ENCODE measurements at places on chromosomes 6 and 20.

DNA sequence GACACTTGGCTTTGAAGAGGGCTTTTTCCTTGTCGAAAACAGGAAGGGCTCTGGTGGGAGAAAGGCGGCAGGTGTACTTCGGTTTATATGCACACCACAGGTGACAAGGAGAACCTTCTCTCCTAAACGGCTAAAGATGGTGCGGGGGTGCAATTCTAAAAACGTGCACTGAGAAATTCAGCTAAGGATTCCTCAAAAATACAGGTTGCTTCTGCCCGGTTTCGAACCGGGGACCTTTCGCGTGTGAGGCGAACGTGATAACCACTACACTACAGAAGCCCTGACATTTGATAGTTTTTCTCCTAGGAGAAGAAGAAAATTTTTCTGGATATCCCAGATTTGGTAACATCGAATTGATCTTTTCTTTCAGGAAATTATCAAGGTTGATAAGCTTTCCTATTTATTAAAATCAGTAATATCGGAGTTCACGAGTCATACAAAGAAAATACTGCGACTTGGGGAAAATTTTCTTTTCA, 32.0 kb downstream of the POM121L2 start:
- DNase-seq: peak; percentile 42

DNA sequence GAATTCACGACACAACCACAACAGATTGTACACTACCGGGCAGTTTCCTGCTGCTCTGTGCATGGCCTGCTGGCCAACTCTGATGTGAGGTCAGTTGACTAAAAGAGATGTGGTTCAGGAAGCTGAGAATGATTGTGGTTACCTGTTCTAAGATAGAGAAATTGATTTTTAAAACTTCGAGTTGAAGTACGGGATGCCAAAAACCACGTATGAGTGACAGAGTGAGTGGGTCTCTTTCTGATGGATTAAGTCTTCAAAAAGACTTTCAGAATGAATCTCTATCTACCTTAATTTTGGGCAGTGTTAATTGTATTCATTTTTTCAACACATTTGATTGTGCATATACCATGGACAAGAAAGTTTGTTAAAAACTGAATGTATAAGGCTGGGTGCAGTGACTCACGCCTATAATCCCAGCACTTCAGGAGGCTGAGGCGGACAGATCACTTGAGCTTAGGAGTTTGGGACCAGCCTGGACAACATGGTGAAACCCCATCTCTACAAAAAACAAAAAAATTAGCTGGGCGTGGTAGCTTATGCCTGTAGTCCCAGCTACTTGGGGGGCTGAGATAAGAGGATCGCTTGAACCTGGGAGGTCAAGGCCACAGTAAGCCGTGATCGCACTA, 121.2 kb downstream of the SGK1 start:
- DNase-seq: no peak

GRCh38 chr20:62560162-62560561, 82.1 kb upstream of the SLCO4A1 start:
- no peak for DNase-seq

GRCh38 chr20:36754656-36755222, 8.8 kb upstream of the NDRG3 start:
- DNase-seq: peak; percentile 55

DNA sequence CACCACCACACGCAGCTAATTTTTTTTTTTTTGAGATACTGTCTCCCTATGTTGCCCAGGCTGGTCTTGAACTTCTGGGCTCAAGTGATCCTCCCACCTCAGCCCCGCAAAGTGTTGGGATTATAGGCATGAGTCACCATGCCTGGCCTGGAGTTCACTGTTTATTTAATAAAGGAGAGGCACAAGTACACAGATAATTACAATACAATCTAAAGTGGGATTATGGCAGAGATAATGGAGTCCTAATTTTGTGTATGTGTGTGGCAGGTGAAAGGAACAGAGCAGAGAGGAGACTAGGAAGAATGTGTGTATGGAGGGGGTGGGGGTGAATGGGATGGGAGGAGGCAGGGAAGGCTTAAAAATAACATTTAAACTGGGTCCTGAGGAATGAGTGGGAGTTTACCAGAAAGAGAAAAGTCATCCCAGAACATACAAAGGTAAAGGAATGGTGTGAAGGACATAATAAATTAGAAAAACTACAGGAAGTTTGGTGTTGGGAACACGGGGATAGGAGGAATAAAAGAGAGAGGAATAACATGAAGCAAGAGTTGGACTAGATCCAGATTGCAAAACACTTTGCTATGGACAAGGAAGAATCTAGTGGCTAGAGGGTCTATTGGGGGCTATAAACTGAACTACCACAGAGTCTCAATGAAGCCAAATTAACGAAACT, 4.4 kb downstream of the NCOA5 start:
- DNase-seq: peak; percentile 11

DNA sequence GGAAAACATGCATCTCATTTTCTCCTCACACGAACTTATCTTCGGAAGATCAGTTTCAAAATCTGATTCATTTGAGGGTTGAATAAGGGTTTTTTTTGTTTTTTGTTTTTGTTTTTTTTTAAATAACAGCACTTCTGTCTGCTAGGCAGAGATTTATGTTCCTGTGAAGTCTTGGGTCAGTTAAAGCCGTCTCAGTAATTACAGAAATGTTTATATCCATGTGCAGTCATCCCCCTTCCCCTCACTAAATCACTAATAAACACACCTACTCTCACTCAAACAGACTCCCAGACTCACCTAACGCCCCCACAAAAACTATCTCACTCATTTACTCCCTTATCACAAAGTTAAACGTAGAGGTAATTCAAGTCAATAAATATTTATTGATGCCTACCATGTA, 214.2 kb upstream of the SUPT3H start:
- no peak for DNase-seq

GRCh38 chr6:11460001-11460668, 77.4 kb upstream of the TMEM170B start:
- peak; percentile 89 for DNase-seq

- DNase-seq: no peak
Observed at GRCh38 chr20:47273591-47274235, 82.8 kb downstream of the ZMYND8 start.

- no peak for DNase-seq
Observed at GRCh38 chr6:36373368-36374019, 14.0 kb downstream of the ETV7 start.

DNA sequence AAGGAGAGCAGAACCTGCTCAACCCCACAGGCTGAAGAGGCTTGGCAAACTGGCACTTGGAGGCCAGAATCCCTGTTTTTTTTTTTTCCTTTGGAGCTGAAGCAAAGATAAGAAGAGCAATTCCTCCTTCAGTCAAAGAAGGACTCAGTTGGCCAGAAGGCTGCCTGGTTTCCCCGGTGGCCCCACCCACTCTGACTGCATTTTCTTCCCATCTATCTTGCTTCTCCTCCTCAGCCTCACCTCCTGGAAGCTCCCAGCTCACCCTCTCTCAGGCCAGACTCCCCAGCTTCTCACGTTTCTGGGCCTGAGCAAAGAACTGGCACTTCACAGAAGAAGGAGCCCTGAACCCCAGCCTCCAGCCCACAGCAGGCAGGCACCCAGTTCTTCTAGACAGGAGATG, 2.4 kb downstream of the LRFN2 start:
- DNase-seq: no peak

GRCh38 chr6:54992789-54993188, 146.2 kb downstream of the FAM83B start:
- peak; percentile 1 for DNase-seq

DNA sequence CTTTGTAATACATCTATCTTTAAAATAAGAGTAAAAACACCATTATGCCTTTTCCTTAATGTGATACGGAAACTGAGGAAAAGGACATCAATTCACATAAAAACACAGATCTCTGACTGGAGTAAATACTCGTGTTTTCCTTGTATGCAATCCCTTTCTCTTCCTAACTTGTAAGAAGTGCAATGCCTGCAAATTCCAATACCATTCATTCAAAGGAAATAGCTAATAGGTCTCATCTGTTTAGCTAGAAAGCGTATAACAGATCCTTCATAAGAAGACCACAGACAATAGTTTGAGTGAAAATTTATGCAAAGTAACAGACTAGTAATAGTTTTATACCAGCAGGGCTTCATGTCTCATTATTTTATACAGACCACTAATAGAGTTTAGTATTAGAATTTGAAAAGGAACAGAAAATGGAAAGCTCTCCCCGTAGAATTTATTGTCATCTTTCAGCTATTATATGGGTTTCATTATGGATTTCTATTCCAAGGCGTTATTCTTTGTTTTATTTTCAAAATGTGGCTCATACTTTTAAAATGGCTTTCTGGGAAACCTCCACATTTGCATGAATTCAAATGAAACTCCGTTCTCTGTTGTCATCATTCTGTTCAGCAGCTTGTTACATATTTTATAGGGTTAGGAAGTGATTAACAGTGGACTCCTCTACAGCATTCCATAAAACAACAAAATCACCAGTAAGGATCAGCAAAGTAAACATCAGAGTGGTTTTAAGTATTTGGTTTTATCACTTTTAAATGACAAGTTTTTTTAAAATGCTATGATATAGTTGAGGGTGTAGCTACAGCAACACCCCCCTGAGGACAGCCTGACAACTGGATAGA, 186.7 kb downstream of the BTBD9 start:
- DNase-seq: no peak

Data from MV-4-11 (cell line).